ENCODE measurements at places on chromosomes 16 and 17.
A peak's percentile ranks its signal among the peaks of the same experiment; 100 is the strongest.

DNA sequence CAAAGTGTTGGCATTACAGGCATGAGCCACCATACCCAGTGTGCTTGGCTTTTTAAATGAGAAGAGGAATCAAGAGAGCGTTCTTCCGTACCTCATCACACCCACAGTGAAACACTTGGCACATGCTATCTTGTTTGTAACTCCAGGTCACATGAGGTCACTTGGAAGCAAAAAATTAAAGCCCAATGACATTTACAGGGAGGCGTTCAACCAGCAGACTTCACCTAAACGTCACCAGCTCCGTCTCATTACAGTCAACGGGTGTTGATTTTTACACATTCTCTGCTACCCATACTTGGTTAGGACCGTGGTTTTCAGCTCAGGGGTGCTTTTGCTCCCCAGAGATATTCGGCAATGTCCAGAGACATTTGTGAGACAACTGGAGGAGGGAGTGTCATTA, 127.0 kb downstream of the XYLT1 start:
- no peak overlapping the region for H3K27ac ChIP-seq
- no peaks in the 10 kb centered on the region for H3K27me3 ChIP-seq
- no peaks in the 10 kb centered on the region for H3K36me3 ChIP-seq
- no peak for DNase-seq

- H3K4me3 ChIP-seq, result no peak overlapping the region
- no peaks in the 10 kb centered on the region for H3K36me3 ChIP-seq
- peaks cover 4% of the 10 kb centered on the region for H3K27me3 ChIP-seq
- no peak for DNase-seq
Observed at GRCh38 chr16:29664091-29664921, 1.3 kb downstream of the SPN start.

DNA sequence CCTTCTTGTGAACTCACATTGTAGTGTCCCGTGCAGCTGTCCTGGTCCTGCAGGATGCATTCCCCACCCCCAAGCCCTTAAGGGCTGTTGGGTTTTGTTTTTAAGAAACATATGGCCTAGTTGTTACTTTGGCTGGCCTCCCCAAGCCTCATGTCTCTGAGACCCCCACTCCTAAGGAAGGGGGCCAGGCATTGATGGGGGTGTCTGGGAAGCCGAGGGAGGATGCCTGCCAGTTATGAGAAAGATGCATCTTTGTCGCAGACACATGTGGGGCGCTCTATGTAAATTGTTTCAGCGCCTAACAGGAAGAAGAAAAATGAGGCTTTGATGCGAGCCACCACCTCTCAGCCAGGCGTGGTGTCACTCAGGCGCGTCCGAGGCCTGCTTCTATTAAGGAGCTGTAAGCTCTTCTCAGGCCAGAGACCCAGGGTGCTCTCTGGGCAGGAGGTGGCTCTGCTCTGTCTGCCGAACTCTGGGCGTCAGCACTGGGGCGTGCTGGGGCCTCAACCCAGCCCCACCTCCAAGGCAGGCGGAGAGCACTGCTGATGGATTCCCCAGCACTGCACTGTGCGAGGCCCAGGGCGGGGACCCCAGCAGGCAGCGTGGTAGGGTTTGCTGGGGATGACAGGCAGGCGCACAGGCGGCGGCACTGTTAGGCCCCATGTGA, 70.6 kb downstream of the SREBF1 start:
- no peaks in the 10 kb centered on the region for H3K4me1 ChIP-seq
- no peak overlapping the region for H3K4me3 ChIP-seq
- H3K36me3 ChIP-seq, result no peaks in the 10 kb centered on the region
- DNase-seq, result no peak
- no peak overlapping the region for H3K27ac ChIP-seq
- H3K27me3 ChIP-seq, result no peaks in the 10 kb centered on the region

DNA sequence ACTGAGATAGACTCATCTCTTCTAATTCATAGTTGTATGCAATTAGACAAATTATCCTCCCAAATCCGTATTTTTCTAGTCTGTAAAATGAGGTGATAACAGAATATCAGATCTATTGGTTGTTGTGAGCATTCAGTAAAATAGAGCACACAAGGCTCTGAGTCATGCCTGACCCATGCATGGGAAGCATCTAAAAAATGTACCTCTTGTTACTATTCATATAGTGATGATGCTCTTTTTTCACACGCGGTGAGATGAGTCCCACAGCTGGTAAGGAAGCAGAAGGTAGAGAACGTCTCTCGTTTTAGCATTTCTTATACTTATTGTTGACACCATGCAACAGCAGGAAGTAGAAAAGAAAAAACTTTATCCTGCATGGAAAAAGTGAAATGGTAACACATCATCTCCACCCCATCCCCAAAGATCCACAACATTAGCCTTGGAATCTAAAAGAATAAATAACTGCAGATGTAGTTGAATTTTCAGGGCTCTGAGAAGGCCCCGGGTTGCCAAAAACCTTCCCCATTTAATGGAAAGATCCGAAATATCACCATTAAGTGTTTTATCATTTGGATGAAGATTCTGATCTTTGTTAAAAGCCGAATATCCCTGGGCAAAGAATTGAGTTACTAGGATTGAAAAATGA, 215.6 kb downstream of the TMEM114 start:
- no peaks in the 10 kb centered on the region for H3K27me3 ChIP-seq
- H3K4me1 ChIP-seq, result no peaks in the 10 kb centered on the region
- no peak overlapping the region for H3K4me3 ChIP-seq
- no peak overlapping the region for H3K27ac ChIP-seq
- no peaks in the 10 kb centered on the region for H3K36me3 ChIP-seq
- peak; percentile 2 for DNase-seq
